ENCODE measurements at places on chromosomes 4 and X.

- DNase-seq = peak; percentile 69
These were observed 49.0 kb downstream of the DDX3X start for GRCh38 chrX:41382714-41383645.

- DNase-seq = no peak
These were observed 295.9 kb downstream of the KCNIP4 start for GRCh38 chr4:21652508-21653231.

DNA sequence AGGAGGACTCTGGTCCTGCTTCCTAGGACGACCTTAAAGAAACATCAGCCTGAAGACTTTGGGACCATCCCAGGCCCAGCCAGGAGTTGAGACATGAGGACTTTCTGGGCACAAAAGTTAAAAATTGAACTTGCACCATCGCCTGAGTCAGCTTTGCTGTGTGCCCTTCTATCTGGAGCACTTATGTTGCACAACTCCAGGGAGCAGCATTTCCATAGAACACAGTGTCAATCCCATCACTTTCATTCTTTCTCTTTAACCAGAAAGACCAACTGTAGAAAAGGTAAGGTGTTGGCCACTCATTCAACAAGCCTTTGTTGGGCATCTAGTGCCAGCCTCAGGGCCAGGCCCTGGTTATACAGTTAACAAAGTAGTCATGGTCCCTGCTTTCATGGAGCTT, 8.6 kb upstream of the CLDN24 start:
- DNase-seq = peak; percentile 46

GRCh38 chrX:38965888-38966287, 164.6 kb downstream of the MID1IP1 start:
- DNase-seq = no peak

DNA sequence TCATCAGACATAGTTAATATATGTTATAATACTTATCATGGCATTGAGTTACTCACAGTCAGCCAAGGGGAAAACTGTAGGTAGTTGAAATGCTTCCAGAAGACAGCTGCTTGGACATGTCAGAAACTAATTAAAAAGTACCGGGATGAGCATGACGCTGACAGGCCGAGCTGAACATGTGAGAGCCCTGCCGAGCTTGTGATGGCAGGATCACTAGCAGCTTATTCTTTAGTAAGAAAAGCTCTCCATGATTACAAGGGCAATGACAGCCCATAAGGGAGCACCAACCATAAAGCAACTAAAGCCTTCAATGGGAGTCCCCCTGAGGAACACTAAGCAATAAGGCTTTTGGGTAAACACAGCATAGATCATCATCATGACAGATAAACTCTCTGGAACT, 435.6 kb downstream of the TLL1 start:
- peak; percentile 33 for DNase-seq

DNA sequence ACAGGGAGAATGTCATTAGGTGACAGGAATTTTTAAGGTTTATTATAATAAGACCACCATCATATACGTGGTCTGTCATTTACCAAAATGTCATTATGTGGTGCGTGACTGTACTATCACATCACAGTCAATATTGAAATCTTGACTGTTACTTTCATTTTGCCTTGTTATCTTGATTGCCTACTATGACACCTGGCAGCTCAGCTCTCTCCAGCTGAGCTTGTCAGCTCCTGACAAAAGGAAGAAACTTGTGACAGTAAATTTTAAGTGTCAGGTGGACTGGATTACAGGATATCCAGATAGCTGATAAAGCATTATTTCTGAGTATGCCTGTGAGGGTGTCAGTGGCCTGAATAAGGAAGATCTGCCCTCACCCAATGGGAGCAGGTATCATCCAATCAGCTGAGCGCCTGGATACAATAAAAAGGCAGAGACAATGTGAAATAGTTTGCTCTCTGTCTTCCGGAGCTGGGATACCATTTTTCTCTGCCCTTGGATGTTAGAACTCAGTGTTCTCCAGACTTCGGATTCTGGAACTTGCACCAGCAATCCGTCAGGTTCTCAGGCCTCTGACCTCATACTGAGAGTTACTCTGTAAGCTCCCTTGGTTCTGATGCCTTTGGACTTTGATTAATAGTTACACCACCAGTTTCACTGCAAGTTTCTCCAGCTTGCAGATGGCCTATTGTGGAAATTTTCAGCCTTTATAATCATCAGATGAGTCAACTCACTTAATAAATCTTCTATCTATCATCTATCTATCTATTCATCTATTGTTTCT, 1454.7 kb upstream of the IGFBP7 start:
- DNase-seq = no peak

DNA sequence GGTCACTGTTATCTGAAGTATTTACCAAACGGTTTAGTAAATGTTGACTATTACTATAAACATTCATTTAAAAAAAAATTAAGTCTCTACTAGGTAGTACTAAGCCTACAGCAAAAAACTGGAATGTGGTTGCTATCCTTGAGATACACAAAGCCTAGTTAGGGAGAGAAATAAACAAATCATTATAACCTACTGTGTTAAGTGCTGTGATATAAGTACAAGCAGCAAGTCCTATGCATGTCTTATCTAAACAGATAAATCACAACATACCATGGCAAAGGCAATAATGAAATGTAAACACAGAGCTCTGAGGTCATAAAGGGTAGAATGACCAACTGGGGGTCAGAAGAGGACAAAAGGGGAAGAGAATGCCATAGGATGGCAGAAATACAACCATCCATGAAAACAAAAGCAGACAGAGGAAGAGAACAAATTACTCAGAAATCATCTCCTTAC, 92.2 kb downstream of the RNF150 start:
- DNase-seq = no peak

GRCh38 chr4:8332038-8332857, 62.7 kb downstream of the HTRA3 start:
- DNase-seq = no peak

- DNase-seq = no peak
These were observed 5.8 kb downstream of the ABLIM2 start for GRCh38 chr4:8152865-8153257.

DNA sequence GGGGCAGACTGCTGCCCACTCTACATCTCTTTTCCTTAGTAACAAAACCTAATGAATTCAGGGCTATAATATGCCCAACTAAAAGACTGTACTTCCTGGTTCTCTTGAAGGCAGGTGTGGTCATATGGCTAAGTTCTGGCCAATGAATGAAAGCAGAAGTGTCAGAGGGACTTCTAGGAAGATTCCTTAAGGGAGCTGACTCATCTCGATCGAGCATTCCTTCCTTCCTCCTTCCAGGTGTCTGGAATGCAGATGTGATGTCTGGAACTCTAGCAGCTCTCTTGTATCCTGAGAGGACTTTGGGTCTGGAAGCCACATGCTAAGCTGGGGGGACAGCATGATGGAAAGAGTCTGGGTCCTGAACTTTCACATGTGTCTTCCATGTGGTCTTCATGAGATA, 116.2 kb upstream of the STX18 start:
- no peak for DNase-seq

DNA sequence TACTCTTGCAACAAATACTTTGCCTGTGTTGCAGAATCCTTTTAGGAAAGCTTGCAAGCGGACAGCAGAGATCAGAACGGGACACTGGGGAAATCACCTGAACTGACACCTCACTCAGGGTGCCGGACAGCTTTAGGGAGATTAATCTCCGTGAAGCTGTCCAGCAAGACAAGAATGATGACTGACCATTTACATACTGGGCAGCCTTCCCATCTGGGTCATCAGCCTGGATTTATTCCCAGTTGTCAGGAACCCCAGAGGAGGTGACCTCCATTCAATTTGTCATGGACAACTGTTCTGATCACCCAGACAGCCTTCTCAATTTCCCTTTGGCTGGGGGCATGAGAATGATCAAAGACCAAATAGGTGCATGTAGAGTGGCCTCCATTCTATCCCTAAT, 93.0 kb upstream of the EGFL6 start:
- DNase-seq = no peak

- DNase-seq = no peak
These were observed 17.1 kb upstream of the CD40LG start for GRCh38 chrX:136630881-136631280.

DNA sequence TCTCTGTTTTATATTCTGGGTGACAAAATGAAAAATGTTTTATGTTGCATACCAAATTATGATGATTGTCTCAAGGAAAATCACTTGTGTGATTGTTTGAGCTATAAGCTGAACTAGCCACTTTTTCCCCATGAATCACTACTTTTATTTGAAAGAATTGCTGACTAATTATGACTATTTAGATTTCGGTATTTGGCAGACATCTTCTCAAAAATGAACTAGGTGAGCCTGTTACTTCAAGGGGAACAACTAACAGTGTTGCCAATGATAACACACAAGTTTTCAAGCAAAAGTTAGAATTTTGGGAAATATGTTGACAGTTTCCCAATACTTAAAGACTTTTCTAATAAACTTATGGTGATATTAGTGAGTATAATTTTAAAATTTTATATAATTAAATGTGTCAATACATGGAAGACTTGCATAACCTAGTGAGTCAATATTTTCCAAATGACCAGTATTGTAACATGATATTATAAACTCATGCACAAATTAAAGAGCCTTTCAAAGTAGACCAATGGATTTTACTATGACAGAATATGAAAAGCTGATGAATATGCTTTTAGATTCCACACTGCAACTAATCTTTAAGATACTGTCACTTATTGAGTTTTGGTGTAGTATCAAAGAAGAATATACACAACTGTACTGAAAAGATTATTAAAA, 187.7 kb upstream of the GATB start:
- peak; percentile 2 for DNase-seq

- DNase-seq = no peak
These were observed 22.0 kb upstream of the ARSH start for GRCh38 chrX:2984342-2984741.

DNA sequence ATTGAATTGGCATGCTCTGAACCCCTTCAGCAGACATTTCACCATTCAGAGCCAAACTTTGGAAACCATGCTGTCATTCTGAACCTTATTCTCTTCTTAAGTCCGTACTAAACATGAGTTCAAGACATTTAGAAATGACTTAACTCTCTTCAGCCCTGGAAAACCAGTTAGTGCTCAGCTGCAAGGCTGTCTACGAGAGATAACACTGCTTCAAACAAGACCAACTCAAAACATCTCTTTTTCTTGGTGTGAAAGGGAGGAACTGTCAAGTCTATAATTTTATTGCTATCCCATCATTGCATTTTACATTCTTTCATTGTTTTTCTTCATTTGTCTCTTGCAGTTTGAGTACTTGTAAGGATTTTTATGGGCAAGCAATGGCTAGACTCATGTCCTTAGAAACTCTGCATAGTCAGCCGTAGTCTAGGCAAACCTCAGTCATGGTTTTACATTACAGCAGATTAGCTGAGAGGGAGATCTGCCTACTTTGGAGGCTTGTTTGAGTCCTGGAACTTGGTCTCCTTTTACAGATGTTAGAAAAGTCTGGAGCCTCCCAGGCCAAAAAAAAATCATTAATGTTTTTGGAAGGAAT, 120.6 kb upstream of the JADE1 start:
- DNase-seq = no peak

GRCh38 chr4:149370785-149371420, 444.7 kb downstream of the IQCM start:
- DNase-seq = peak; percentile 72

DNA sequence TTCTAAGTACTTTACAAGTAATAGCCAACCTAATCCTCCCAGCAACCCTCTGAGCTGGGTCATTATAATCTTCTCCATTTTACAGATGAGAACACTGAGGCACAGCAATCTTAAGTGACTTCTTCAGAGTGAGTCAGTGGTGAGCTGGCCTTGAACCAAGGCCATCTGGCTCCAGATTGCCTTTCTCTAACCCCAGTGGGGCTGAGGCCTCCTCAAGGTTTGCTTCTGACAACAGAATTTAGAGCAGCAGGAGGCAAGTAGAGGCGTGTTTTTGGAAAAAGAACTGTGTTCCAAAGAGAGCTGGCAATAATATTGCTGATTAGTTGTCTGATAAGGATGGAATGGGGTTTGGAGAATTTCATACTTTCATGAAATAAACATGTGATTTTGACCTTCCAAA, 41.2 kb downstream of the PIR start:
- peak; percentile 23 for DNase-seq

- DNase-seq = no peak
These were observed 152.5 kb upstream of the PJA1 start for GRCh38 chrX:69317721-69318120.

All from MCF 10A (cell line).